ENCODE measurements at places on chromosomes 2 and 18.
A peak's percentile ranks its signal among the peaks of the same experiment; 100 is the strongest.

DNA sequence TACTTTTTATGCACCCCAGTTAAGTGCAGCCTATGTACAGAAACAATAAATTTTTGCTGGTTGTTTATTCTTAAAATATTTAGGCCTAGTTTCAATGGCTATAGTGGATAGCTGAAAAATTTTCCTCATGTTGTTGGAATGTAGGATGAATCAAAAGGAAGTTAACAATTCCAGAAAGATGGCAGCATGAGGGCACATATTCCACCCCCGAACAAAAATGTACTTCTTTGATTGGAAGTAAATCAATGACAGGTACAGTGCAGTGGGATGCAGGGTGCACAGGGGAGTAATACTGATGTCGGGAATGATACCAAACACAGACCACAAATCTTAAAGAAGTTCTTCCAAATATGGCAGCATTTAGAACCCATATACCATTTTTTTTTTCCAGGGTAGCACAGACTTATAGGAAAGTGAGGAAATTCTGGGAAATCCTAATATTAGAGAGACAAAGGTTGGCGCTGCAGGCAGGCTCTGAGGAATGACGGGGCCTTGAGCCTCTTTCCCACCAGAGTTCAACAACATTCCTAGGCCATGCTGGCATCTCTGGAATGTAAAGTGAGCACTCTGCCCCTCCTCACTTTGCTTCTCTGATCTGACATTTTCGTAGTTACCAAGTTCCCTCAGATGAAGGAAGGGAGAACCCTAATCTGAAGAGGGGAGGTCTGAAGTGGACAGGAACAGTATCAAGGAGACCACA is 36.6 kb upstream of the IKZF2 start:
- DNase-seq: peak; percentile 38

GRCh38 chr18:75253784-75254183 is 43.2 kb downstream of the TSHZ1 start:
- no peak for DNase-seq

DNA sequence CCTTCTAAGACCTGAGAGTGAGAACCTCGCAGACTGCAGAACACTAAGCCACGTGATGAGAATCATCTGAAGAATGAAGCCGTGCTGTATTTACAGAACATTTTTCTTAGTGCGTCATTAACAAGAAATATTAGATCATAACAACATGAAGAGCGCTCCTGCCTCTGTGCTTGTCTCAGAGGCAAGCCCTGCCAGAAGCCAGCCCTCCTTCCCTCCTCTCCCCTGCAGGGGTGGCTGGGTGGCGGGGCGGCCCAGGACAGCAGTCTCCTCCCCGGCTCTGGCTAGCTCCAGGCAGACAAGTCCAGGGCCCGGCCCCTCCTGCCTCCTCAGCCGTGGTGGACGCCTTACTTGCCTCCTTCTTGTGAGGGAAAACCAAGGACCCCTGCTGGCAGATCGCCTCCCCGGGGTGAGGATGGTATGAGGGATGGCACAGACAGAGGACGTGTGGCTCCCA is 262.7 kb downstream of the TWIST2 start:
- no peak for DNase-seq

DNA sequence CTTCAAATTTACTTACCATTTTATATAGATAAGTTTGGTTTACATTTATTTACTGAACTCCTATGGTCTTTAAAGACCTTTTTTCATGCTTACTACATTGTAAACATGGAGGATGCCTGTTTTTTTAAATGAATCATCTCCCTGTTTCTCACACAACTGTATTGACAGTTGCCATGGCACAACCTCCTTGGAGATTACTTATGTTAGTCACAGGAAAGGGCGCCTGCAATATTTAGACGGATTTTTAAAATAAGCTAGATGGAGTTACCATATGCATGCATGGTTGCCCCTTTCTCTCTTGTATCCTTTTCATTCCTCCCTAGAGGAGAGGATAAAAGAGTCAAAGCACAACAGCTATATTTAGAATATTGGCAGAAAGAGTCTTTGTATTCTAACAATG is 34.8 kb upstream of the CCDC102B start:
- peak; percentile 73 for DNase-seq

- no peak for DNase-seq
These were observed 6.2 kb downstream of the PDE1A start for GRCh38 chr2:182420669-182421068.

GRCh38 chr2:209505410-209505809 is 81.6 kb downstream of the MAP2 start:
- DNase-seq: no peak

DNA sequence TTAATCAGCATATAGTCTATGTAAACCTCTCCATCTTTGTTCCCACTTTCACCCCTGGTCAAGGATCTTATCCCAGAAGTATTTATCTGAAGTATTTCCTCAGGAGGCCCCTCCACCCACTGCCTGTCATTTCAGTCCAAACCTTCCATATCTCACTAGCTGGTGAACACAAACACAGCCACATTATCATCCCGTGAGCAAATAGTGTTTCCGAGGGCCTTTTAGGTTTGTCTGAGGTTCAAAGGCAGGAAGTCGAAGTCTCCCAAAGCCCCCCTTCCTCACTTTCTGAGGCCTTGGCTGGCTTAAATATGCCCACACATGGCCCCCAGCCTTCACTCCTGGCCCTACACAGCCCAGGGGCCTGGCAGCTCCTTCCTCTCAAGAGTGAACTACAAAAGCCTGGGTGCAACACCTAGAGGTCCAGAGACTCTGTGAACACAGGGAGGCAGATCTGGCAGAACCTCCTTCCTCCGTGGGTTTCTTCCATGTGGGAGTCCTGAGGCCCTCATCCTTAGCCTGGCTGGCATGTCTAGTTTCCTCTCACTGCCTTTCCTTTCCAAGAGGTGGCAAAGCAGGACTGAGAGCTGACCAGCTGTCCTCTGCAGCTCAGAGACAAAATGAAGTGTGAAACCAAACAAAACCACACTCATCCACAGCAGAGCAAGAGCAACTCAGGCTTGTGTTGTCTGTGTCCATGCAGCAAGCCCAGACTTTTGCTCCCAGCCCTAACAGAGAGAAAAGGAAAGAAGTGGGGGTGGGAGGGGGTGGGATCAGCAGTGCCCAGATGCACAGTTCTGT is 264.2 kb downstream of the SS18 start:
- no peak for DNase-seq

GRCh38 chr18:78701771-78702396 is 277.7 kb upstream of the SALL3 start:
- DNase-seq: no peak

DNA sequence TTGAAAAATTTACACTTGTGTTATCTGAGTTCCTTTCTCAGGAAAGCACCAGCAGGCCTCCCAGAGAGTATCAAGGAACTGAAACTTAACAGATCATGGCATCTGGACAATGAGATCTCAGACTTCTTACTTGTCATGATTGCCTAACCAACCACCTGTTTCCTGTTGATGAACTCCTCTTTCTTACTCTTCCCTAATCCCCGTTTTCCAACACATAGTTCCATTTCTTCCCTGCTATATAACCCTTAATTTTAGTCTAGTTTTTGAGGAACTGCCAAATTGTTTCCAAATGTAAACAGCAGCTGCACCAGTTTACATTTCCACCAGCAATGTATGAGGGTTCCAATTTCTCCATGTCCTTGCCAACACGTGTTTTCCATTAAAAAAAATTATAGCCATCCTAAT is 6.1 kb upstream of the FAM171B start:
- no peak for DNase-seq

GRCh38 chr2:126665483-126665882 is 9.5 kb downstream of the GYPC start:
- DNase-seq: no peak

GRCh38 chr18:22601481-22601880 is 183.8 kb upstream of the CTAGE1 start:
- no peak for DNase-seq

- DNase-seq: no peak
These were observed 240.9 kb downstream of the AGAP1 start for GRCh38 chr2:235734688-235735231.

- no peak for DNase-seq
These were observed 23.7 kb downstream of the ORC4 start for GRCh38 chr2:147996828-147997227.

DNA sequence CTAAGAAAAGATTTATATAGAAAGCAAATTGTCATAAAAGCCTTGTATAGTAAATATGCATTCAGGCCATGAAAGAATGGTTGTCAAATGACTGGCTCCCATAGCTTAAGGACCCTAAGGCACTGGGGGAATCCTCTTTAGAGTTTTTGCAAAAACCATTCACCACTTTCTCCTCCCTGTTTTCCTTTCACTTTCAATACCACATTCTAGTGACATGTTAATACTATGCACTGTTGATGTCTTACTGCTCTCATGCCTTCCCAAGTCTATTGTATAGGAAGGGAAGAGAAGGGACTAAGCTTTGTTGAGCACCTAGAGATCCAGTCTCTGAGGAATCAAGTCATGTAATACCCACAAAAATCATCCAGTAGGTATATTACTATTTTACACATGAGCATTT is 383.0 kb upstream of the LRRTM1 start:
- DNase-seq: no peak

GRCh38 chr2:105800036-105800713 is 55.5 kb downstream of the NCK2 start:
- DNase-seq: peak; percentile 59

- no peak for DNase-seq
These were observed 4.2 kb downstream of the ERFE start for GRCh38 chr2:238162846-238163441.

DNA sequence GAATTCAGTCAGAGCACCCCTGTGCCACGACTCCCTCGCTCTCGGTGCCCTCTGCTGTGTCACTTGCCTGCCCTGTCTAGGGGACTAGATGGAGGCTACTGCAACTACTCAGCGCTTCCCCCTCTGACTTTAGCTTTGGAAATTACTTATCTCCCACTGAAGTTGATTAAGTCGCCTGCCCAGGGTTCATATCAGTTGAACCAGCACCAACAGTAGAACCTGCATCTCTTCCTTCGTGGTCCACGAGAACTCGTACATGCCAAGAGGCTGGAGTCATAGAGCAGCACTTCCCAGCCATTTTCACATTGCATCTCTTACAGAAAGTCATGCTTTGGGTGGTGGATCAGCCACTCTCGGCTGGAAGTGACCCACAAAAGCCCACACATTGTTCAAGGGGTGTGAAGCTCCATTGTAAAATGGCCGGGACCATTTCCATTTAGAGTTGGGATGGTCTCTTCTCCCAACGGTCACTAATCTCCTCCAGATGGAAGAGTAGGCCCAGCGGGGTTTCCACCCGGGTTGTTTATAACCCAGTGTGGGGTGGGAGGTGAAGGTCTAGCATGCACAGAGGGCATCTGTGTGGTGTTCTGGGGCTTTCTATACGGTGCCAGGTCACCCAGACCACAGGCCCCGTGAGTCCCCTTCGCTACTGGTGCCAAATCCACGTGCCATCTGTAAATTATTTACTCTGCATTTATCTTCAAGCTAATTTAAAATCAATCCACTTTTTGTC is 38.0 kb downstream of the STEAP3 start:
- DNase-seq: no peak

DNA sequence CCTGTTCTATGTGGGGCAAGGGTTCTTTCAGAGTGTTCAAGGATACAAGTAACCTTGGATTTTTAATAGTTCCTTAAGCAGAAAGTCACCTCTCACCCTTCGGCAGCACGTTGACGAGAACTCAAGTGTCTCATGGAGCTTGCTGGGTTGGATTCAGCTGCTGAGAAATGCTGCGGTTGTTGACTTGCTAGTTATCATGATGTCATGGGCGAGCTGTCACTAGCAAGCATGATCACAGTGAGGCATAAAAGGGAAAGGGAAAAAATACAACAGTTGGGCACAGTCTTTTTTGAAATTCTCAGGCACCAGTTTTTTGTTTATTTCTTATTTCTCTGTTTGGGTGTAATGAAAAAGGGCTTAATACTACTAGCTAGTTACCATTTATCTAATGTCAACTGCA is 53.2 kb downstream of the ADCYAP1 start:
- DNase-seq: no peak

DNA sequence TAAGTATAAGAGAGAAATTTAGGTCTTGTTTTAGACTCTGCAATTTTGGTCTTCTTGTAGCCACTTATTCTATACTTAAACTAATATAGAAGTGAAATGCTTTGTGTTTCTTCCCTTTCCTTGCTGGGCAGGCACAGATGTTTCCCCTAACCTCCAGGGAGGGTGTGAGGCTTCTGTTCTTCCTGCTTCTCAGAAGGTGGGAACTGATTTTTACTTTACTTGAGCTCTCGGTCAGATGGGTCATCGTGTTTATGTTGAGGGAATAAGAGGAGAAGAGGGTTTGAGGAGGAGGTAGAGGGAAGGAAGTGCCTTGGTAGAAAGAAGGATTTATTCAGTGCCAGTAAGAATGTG is 92.5 kb upstream of the CXCR4 start:
- DNase-seq: no peak

DNA sequence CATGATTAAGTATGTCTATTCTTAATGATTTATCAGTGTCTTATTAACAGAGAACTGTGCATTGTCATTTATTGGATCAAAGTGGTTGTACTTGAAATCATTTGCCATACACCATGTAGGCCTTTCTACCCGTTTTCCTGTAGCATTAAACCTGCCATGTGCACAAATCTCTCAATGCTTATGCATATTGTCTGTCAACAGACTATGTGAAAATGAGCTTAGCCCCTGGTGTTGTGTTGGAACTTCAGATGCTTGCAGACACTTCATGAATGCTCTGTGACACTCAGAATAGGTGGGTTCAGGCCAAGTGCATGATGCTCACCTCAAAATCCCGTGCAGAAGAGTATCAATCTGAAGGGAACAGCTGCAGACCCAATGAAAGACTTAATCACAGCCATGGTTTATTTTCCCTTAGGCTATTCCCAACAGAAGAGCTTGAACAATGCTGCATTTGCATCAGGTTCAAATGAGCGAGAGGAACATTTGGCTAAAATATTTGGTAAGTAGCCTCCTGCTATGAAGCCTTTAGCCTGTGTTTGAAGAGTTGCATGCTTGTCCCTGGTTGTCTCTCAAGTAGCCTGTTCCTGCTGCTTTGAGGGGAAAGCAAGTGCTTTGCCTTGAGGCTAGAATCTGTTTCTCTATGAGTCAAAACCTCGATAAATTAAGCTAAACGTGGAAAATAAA is 6.1 kb downstream of the C2orf92 start:
- DNase-seq: no peak

DNA sequence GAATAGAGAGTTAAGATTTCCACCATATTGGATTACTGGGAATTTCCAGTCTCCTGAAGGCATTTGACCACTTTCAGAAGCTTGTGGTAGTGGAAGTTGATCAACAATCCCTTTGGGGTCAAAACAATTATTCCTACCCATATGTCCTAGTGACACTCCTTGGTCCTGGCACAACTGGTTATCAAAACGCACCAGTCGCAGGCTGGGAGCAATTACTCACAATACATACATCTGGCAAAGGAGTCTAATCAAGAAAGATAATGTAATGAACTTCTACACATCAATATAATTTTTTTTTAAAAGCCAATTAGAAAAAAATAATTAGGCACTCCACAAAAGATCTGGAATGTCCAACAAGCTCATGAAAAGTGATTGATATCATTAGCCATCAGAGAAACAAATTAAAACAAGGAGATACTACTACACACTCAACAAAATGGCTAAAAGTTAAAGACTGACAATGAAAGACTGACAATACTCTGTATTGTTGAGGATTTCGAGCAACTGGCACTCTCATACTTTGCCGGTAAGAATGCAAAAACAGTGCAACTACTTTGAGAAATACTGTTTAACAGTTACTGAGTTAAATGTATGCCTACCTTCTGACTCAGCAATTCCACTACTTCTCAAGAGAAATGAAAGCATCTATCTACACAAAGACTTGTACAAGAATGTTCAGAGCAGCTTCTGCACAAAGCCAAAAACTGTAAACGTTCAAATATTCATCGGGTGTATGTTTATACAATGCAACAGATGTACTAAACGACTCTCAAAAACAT is 2.0 kb downstream of the INO80C start:
- DNase-seq: no peak

All from skeletal muscle cell (primary cell).